ENCODE measurements at places on chromosomes 5 and 9. TPM values are rescaled to one million over a fixed set of nuclear protein-coding genes. Genes with fewer than 3 reads are reported as not detected.

SLC22A4 gene
- 9.6 TPM for polyA plus RNA-seq

GPR151 gene
- polyA plus RNA-seq = 0.04 TPM

ARHGEF37 gene
- polyA plus RNA-seq = 4.5 TPM

GLRA1 gene
- 0.03 TPM for polyA plus RNA-seq

SLC6A3 gene
- 0.13 TPM for polyA plus RNA-seq

PRRC1 gene
- polyA plus RNA-seq = 75.5 TPM

BICD2 gene
- polyA plus RNA-seq = 11.8 TPM

IFNA6 gene
- polyA plus RNA-seq = not detected

GRK6 gene
- polyA plus RNA-seq = 16.6 TPM

HRH2 gene
- 2.1 TPM for polyA plus RNA-seq

TSTD2 gene
- 21.2 TPM for polyA plus RNA-seq

INSYN2B gene
- 0.34 TPM for polyA plus RNA-seq

MARVELD2 gene
- 42.0 TPM for polyA plus RNA-seq

C9orf50 gene
- polyA plus RNA-seq = 0.33 TPM

LMX1B gene
- polyA plus RNA-seq = 0.96 TPM

NIM1K gene
- polyA plus RNA-seq = 0.21 TPM

TMEM174 gene
- polyA plus RNA-seq = not detected

TAF1L gene
- 0.03 TPM for polyA plus RNA-seq

ANKRD20A1 gene
- 0.73 TPM for polyA plus RNA-seq

ADAMTS16 gene
- 1.2 TPM for polyA plus RNA-seq

CNTFR gene
- polyA plus RNA-seq = 15.9 TPM

USP20 gene
- polyA plus RNA-seq = 17.7 TPM

VPS13A gene
- 56.0 TPM for polyA plus RNA-seq

PAPPA gene
- 2.2 TPM for polyA plus RNA-seq

KCTD16 gene
- polyA plus RNA-seq = 2.6 TPM

TPPP gene
- polyA plus RNA-seq = 8.8 TPM

ACSL6 gene
- polyA plus RNA-seq = 2.9 TPM

C5orf63 gene
- 16.2 TPM for polyA plus RNA-seq

LRRC19 gene
- 83.7 TPM for polyA plus RNA-seq
